Activated T-helper 2 cell treated with anti-CD3 and anti-CD28 coated beads, Interferon-gamma antibody, Interleukin-2, Interleukin-4, amounts not matched to agents 10 μg/mL and 5 μg/mL and 100 μg/mL, durations not matched to agents 14 hours and 24 hours and 36 hours (primary cell): ENCODE measurements at places on chromosomes 6 and 20.
A peak's percentile ranks its signal among the peaks of the same experiment; 100 is the strongest.

GRCh38 chr20:2656471-2657117 lies 4.2 kb downstream of the NOP56 start:
- H3K27ac ChIP-seq = peak overlapping the region; percentile 26
- peaks cover 88% of the 10 kb centered on the region for H3K36me3 ChIP-seq
- H3K4me3 ChIP-seq = no peak overlapping the region

- H3K4me3 ChIP-seq = no peak overlapping the region
- peaks cover 12% of the 10 kb centered on the region for H3K36me3 ChIP-seq
- no peak for DNase-seq
- H3K4me1 ChIP-seq = peaks cover 4% of the 10 kb centered on the region
- H3K27me3 ChIP-seq = peaks cover 83% of the 10 kb centered on the region
- H3K27ac ChIP-seq = no peak overlapping the region
These were observed 28.7 kb downstream of the TFAP2A start for GRCh38 chr6:10386220-10386619.

GRCh38 chr20:47799116-47799715 lies 13.9 kb upstream of the SULF2 start:
- H3K4me1 ChIP-seq = no peaks in the 10 kb centered on the region
- no peaks in the 10 kb centered on the region for H3K36me3 ChIP-seq
- no peak overlapping the region for H3K4me3 ChIP-seq
- H3K27ac ChIP-seq = no peak overlapping the region

DNA sequence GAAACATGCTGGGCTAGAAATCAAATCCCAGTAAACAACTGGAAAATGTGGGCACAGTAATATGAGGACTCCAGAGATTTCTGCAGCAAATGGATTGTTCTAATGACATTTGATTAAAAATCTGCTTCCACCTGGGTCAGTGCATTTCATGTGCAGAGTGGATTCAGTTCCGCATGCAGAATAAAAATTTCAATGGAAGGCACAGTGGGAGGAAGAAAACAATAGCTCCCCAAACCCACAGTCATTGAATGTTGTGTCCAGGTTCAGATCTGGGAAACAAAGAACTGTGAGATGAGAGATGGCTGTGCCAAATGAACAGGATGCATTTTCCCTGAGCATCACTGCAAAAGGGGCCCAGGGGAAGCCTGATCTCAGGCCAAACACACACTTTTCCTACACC lies 403.1 kb downstream of the BTBD9 start:
- H3K4me1 ChIP-seq = peaks cover 1% of the 10 kb centered on the region
- no peak for DNase-seq
- H3K4me3 ChIP-seq = no peak overlapping the region
- H3K27ac ChIP-seq = no peak overlapping the region
- no peaks in the 10 kb centered on the region for H3K27me3 ChIP-seq

DNA sequence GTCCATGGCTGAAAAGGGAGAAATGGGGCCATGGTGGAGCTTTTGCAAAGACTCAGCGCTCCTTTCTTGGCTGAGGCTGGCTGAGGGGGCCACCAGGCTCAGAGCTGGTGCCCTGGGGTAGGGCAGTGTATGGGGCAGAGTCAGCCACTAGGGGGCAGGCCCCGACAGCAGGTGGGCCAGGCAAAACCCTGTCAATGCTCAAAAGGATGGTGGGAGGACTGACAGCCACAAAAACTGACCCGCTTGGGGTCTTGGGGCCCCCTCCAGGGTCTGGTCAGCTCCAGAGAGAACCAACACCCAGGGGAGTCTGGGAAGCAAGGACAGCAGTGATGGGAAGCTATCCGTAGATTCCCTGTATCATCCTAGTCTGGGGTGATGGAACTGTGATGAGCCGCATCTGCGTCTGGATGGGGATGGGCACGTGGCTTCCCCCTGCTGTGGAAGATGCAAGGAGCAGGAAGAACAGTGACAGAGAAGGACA lies 306.9 kb downstream of the DHX35 start:
- no peaks in the 10 kb centered on the region for H3K4me1 ChIP-seq
- no peak overlapping the region for H3K27ac ChIP-seq
- no peaks in the 10 kb centered on the region for H3K27me3 ChIP-seq
- peak; percentile 15 for DNase-seq
- no peaks in the 10 kb centered on the region for H3K36me3 ChIP-seq

DNA sequence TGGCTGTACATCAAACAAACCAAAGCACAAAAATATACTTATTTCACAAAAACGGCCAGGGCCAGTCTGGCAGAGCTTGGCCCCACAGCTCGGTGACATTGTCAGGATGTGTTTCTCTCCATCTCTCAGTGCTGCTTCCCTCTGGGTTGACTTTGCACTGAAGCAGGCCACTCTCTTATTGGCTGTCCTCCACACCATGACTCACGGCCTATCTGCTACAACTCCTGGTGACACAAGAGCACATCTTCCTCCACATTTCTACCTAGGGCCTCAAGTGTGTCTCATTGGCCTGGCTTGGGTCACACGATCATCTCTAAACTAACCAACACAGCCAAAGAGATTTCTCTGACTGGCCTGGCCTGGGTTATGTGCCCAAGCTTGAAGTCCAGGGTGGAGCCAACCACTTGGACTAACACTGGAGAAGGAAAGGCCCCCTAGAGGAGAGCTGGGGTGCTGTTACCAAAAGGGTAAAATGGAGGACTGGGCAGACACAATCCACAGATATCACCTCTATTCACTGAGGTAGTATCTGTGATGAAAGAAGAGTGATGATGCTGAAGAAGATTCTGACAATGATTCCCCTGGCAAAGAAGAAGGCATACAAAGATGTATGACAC lies 159.8 kb upstream of the TSHZ2 start:
- H3K4me3 ChIP-seq = no peak overlapping the region
- no peaks in the 10 kb centered on the region for H3K36me3 ChIP-seq
- no peak for DNase-seq
- no peak overlapping the region for H3K27ac ChIP-seq
- no peaks in the 10 kb centered on the region for H3K4me1 ChIP-seq
- peaks cover 11% of the 10 kb centered on the region for H3K27me3 ChIP-seq

DNA sequence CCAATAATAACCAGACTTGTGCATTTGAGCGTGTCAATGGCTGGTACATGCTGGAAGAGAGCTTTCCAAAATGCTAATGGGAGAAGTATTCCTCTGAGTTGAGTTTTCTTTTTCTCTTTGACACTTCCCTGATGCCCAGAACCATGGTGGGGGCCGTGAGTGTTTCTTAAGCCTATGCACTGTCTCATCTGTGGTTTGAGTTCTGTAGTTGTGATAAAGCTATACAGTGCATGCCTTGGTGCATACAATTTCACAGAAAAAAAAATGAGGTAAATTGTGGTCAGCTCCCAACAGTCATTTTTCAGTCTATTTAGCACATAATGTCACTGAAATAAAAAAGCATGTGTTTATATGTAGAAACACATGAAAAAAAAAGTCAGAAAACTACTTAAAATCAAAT lies 204.8 kb downstream of the HDGFL1 start:
- no peak overlapping the region for H3K27ac ChIP-seq
- H3K4me1 ChIP-seq = no peaks in the 10 kb centered on the region
- no peaks in the 10 kb centered on the region for H3K27me3 ChIP-seq
- no peaks in the 10 kb centered on the region for H3K36me3 ChIP-seq

GRCh38 chr6:56199956-56200355 lies 47.4 kb downstream of the COL21A1 start:
- no peaks in the 10 kb centered on the region for H3K27me3 ChIP-seq
- H3K4me3 ChIP-seq = no peak overlapping the region
- H3K4me1 ChIP-seq = no peaks in the 10 kb centered on the region
- no peaks in the 10 kb centered on the region for H3K36me3 ChIP-seq
- no peak for DNase-seq
- no peak overlapping the region for H3K27ac ChIP-seq

DNA sequence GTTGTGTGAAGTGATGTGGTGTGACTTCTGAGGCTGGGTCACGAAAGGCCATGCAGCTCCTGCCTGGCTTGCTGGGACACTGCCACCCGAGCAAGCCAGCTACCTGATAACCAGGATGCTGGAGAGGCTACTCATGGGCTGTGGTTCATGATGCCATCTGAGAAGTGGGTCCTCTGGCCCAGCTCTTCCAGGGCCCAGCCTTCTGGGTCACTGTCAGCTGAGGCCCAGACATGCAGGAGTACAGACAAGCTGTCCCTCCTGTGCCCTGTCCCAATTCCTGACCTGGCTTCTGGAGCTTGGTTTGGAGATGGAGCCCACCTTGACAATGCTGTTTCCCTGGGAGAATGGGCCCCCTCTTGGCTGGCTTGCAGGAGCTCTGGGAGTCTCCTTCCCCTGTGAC lies 87.0 kb downstream of the DHX35 start:
- peaks cover 12% of the 10 kb centered on the region for H3K27me3 ChIP-seq
- H3K4me3 ChIP-seq = no peak overlapping the region
- H3K4me1 ChIP-seq = peaks cover 3% of the 10 kb centered on the region
- H3K27ac ChIP-seq = no peak overlapping the region

DNA sequence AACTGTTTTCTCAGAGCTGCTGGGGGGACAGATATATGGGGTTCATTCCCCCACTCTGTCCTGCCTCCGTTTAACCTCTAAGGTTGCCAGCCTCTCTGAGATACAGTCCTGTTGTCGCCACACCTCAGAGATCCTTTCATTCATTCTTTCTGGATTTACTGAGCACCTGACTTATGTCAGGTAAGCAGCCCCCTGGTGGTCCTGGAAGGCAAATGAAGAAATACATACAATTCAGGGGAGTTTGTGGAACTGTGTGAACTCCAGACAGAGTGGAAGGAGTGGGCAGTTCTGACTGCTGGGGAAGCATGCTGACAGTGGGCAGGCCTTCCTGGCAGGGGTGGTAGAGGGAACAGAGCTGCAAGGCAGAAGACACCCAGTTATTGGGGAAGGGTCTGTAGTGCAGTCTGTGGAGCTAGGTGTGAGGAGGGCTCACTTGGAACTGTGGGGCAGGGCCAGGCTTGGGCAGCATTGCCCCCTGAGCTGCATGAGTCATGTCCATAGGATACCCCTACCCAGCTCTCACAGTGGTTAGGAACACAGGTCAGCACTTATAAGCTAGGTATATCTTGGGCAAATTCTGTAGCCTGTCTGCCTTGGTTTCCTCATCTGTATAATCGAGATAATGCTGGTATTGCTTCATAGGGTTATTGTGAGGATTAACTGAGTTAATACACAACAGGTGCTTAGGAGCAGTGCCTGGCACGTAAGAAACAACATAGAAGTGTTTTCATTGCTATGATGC lies 12.8 kb upstream of the SGK2 start:
- peaks cover 7% of the 10 kb centered on the region for H3K36me3 ChIP-seq
- no peak for DNase-seq
- H3K4me1 ChIP-seq = no peaks in the 10 kb centered on the region
- H3K4me3 ChIP-seq = no peak overlapping the region
- H3K27me3 ChIP-seq = no peaks in the 10 kb centered on the region

DNA sequence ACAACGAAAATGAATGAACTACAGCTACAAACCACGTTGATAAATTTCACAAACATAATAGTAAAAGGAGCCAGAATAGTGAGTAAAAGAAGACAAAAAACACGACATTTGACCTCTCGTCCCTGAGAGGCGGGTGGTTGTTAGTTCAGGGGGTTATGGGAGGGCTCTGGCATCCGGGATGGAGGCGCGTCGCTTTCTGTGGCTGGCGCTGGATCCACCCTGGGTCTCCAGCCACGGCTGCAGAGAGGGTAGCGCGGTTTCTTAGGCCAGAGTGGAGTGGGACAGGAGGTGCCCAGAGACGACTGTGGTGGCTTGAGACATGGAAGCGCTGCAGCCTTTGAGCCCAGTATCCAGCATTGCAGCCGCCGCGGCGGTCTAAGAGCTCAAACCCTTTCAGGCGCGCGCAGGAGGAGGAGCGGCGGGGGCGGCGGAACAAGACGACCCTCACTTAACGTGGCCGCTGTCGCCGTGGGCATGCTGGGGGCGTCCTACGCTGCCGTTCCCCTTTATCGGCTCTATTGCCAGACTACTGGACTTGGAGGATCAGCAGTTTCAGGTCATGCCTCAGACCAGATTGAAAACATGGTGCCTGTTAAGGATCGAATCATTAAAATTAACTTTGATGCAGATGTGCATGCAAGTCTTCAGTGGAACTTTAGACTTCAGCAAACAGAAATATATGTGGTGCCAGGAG lies 3.7 kb upstream of the ZSCAN23 start:
- peaks cover 41% of the 10 kb centered on the region for H3K27me3 ChIP-seq
- H3K36me3 ChIP-seq = peaks cover 17% of the 10 kb centered on the region
- H3K27ac ChIP-seq = no peak overlapping the region
- no peak for DNase-seq

DNA sequence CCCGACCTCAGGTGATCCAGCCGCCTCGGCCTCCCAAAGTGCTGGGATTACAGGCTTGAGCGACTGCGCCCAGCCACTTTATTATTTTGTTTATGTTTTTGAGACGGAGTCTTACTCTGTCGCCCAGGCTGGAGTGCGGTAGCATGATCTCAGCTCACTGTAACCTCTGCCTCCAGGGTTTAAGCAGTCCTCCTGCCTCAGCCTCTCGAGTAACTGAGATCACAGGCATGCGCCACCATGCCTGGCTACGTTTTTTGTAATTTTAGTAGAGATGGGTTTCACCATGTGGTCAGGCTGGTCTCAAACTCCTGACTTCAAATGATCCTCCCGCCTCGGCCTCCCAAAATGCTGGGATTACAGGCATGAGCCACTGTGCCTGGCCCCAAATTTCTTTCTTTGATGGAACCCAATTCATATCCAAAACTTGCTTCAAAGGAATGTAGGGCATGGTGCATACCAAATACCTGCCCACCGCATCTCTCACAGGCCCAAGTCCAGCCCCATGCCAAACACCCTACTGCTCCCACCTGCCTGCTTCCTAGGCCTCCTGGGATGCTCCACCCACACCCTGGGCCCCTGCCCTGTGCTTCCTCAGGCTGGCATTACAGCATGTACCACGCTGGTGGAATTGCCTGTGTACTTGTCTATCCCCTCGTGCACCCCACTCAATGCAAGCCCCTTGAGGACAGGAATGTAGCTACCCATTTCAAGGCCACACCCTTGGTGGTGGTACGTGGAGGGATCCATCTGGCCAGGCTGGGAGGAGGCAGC lies 4.9 kb upstream of the HMGA1 start:
- no peak overlapping the region for H3K27ac ChIP-seq
- no peak overlapping the region for H3K4me3 ChIP-seq
- H3K36me3 ChIP-seq = no peaks in the 10 kb centered on the region
- H3K4me1 ChIP-seq = peaks cover 27% of the 10 kb centered on the region
- H3K27me3 ChIP-seq = no peaks in the 10 kb centered on the region

GRCh38 chr6:157763129-157763903 lies 59.7 kb upstream of the SNX9 start:
- DNase-seq = no peak
- no peaks in the 10 kb centered on the region for H3K36me3 ChIP-seq
- peak overlapping the region; percentile 86 for H3K27ac ChIP-seq
- peaks cover 19% of the 10 kb centered on the region for H3K27me3 ChIP-seq

- DNase-seq = no peak
- H3K27me3 ChIP-seq = peaks cover 9% of the 10 kb centered on the region
- no peaks in the 10 kb centered on the region for H3K4me1 ChIP-seq
These were observed 39.2 kb downstream of the PSMG4 start for GRCh38 chr6:3297909-3298308.

GRCh38 chr6:18439581-18439980 lies 52.4 kb downstream of the RNF144B start:
- peaks cover 2% of the 10 kb centered on the region for H3K4me1 ChIP-seq
- H3K4me3 ChIP-seq = no peak overlapping the region
- H3K27ac ChIP-seq = no peak overlapping the region
- H3K27me3 ChIP-seq = peaks cover 3% of the 10 kb centered on the region
- H3K36me3 ChIP-seq = no peaks in the 10 kb centered on the region
